ENCODE measurements at places on chromosomes 5 and 9.

- no peak for DNase-seq
Measured at GRCh38 chr9:77417566-77417965, 230.6 kb downstream of the GNA14 start.

GRCh38 chr5:15774632-15775031, 274.7 kb downstream of the FBXL7 start:
- no peak for DNase-seq

GRCh38 chr5:31656806-31657205, 17.9 kb downstream of the PDZD2 start:
- DNase-seq: no peak

- DNase-seq: no peak
Measured at GRCh38 chr5:124747791-124748686, 1.6 kb upstream of the ZNF608 start.

DNA sequence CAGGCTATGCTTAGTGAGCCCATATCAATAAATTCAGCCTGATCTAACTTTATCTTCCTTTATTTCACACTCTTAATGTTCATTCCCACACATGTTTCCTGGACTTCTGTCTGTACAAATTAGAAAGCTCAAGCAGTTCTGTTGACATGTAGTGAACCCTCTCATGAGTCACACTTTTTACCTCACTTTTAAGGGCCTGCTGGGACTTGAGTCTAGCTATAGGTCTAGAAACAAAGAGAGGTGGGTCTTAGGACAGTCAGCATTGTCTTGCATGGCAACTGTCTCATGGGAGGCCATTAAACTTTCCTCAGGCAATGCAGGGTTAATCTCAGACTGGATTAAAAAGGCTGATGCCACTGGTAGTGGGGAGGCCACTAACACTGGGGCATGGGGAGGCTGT, 8.6 kb upstream of the CCNH start:
- no peak for DNase-seq

DNA sequence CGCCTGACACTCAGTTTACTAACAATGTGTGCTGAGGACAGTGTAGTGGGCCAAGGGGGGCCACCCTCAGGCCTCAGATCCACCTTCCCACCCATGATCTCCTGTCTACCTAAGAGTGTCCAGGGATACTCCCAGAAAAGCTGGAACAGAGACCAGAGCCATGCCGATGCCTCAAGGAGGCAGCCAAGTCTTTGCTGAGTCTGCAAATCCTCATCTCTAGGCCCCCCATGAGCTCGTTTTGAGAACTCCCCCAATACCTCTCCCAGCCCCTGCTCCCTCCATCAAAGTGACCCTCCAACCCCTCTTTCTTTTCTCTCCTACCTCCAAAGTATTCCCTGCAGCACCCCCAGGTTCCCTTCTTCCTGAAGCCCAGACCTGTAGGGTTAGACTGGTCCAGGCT, 53.5 kb downstream of the PCDH1 start:
- DNase-seq: no peak

- peak; percentile 56 for DNase-seq
Measured at GRCh38 chr5:56183506-56183905, 49.6 kb downstream of the ANKRD55 start.

DNA sequence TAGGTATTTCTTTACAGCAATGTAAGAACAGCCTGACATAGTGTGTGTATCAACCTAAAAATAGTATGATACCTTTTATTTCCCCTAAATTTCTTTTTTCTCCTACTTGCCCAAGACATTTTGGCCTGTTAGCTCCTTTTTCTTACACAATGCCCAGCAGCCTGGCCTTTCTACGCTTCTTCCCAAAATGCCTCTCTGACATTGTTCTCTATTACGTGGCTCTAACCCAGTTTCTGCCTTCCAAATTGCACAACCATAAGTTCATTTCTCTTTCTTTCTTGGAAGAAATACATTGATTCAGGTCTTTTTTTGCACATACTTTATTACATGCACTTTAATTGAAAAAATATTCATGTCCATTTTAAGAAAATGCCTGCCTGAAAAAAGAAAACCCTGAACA, 408.2 kb downstream of the PRR16 start:
- no peak for DNase-seq

GRCh38 chr5:25955337-25955736, 1083.0 kb downstream of the CDH9 start:
- DNase-seq: no peak

GRCh38 chr5:103211576-103212561, 46.7 kb upstream of the MACIR start:
- DNase-seq: no peak

All from HFF-Myc (cell line).